ENCODE measurements at places on chromosomes 16 and 17.

- DNase-seq = no peak
Measured at GRCh38 chr17:81202318-81202717, 20.4 kb downstream of the CEP131 start.

- DNase-seq = no peak
Measured at GRCh38 chr17:74865504-74866197, 6.0 kb upstream of the GRIN2C start.

DNA sequence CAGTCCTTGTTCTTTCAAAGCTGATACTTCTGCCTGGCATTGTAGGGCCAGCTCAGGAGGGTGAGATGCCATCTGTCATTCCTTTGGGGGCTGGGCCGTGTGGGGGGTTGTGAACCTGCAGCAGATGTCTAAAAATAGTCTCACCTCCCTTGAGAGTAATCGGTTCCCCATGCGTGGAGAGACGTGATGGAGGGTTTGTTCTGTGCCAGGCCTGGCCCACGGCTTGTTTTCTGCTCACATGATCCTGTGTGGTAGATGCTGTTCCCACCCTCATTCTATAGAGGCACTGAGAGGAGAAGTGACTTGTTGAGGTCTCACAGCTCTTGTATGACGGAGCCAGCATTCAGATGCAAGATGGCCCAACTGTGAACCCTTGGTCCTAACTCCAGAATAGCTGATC, 4.6 kb downstream of the IRF8 start:
- no peak for DNase-seq

- DNase-seq = no peak
Measured at GRCh38 chr16:82882226-82882625, 255.5 kb downstream of the CDH13 start.

GRCh38 chr17:35560703-35561102, at the start of gene SLFN14:
Gene SLFN14, minus strand, starts transcription at chr17:35560819. Its CDS starts 2,757 bp downstream, at chr17:35558062.
- DNase-seq = no peak

- peak; percentile 91 for DNase-seq
Measured at GRCh38 chr17:63406689-63407330, 39.3 kb downstream of the CYB561 start.

DNA sequence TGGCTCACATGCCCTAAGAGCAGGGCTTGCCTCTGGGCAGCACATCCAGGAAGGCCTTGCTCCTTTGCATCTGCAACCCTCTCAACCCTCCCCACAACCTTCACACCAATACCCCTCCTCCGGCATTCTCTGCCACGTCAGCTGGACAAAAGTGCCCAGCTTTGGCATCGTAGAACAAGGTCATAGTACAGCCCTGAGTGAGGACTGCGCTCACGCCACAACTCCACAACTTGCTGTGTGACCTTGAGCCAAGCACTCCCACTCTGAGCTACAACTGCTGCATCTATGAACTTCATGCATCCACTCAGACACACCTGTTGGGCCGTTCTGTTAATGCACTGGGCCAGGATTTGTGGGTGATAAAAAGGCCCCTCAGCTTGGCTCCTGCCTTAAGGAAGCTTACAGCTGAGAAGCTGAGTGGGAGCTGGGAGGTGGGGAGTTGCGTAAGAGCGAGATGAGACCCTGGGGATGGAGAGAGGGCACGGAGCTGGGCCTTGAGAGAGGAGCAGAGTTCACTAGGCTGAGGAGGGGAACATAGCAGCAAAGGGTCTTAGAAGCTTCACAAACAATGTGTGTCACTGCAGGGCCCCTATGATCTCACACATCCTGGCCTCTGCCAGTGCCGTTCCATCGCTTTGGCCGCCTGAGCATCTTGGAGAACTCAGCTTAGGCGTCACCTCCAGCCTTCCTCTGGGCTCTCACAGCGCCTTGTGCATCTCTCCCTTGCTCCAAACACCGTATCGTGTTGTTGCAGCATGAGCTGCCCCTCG, 8.6 kb upstream of the MRC2 start:
- no peak for DNase-seq

GRCh38 chr16:83300326-83300725, 507.5 kb upstream of the HSBP1 start:
- DNase-seq = no peak

- DNase-seq = no peak
Measured at GRCh38 chr17:57105591-57105990, 20.5 kb downstream of the AKAP1 start.

DNA sequence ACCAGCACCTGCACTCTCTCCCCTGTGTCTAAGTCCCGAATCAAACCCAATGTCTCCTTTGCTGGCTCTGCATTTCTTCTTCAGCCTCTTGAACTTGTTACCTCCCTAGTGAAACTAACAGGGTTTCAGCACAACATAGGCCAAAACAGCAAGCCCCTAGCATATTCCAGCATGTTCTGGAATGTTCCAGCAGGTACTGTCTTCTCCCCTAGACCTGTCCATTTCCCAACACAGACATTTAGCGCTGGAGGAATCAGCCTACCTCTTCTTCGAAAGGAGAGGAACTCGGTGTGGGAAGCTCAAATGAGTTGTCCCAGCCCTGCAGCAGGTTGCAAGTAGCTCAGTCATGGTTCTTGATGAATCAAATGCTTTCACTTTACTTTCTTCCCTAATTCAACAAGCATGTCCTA, 47.1 kb downstream of the LITAF start:
- no peak for DNase-seq

DNA sequence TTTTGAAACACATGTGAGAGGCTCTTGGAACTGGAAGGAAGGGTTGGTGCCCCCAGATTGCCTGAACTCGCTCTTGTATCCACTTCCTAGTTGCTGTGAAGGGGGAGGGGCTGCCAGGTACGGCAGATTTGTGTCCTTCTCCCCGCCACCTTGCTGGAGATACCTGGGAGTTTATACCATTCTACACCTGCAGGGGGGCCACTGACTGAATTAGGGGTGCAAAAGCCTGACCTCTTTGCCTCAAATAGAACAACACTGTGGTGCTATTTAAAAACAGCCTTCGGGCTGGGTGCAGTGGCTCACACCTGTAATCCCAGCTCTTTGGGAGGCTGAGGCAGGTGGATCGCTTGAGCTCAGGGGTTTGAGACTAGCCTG, 35.1 kb upstream of the IL34 start:
- DNase-seq = no peak

GRCh38 chr17:80152081-80152702, 5.3 kb upstream of the EIF4A3 start:
- no peak for DNase-seq

- DNase-seq = no peak
Measured at GRCh38 chr16:71700831-71701230, 23.7 kb downstream of the PHLPP2 start.

DNA sequence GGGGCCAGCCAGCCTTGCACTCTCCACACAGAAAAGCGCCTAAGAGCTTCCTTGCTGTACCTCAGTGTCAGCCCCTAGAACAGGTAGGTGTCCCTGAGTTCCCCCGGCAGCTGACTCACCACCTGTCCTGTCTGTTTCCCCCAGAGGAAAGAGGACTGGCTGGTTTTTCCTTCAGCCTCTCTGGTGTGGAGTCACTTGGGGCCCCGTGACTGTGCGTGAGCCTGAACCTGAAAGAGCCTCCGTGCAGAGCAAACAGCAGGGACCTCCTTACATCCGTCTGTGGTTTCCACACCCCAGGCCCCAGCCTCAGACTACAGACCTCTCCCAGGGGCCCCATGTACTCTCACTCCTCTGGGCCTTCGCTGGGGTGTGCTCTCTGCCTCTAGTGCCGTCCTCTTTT, 87.8 kb downstream of the GNAO1 start:
- DNase-seq = no peak

DNA sequence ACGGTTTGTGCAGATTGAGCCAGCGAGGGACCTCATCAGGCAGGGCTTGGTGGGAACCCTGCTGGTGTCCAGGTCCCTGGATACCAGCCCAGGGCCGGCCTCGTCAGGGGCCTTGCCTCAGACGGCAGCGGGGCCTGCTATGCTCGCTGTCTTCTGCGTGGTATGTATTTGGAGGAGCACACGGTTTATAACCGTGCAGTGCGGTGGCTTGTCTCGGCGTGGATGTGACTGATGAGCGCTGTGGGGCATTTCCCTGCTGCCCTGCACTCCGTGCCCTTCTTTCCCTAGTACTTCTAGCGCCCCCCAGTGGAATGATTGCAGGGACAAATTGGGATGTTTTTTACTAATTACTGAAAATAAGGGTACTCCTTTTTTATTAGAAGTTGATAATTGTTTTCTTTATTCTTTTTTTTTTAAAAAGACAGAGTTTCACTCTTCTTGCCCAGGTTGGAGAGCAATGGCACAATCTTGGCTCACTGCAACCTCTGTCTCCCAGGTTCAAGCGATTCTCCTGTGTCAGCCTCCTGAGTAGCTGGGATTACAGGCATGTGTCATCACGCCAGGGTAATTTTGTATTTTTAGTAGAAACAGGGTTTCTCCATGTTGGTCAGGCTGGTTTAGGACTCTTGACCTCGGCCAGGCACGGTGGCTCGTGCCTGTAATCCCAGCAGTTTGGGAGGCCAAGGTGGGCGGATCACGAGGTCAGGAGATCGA, 15.3 kb downstream of the TBCD start:
- peak; percentile 67 for DNase-seq

GRCh38 chr16:50673496-50674275, 7.4 kb downstream of the SNX20 start:
- no peak for DNase-seq

GRCh38 chr17:6651919-6652452, 424 bp downstream of the C17orf100 start:
- DNase-seq = peak; percentile 60

GRCh38 chr16:57711346-57711745, 16.7 kb downstream of the DRC7 start:
- DNase-seq = no peak

- DNase-seq = no peak
Measured at GRCh38 chr16:4679156-4679849, 14.1 kb upstream of the NUDT16L1 start.

GRCh38 chr17:62601471-62601870, 26.0 kb upstream of the MRC2 start:
- peak; percentile 53 for DNase-seq

GRCh38 chr16:74922150-74923138, 62.5 kb downstream of the WDR59 start:
- no peak for DNase-seq

DNA sequence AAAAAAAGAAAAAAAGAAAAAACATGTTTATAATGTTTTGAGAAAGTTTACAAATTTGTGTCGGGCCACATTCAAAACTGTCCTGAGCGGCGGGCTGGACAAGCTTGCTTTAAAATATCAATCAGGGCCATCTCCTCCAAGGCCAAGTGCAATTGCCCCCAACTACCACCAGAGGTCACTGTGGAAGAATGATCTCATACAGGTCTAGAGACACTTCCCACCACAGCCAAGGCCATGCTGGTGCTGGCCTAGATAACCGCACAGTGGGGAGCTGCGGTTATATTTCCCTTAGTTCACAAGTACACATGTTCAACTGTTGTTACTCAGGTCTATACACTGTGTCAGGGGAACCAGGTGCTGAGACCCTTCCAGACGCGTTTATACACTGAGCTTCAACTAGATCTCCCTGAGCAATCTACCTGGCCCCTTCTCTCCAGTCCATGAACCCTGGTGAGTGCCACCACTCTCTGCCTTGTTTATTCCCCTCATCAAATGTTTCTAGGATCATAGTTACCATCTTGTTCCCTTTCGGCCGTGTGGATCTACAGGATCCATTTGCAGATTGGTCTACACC, 83.8 kb upstream of the CCL2 start:
- DNase-seq = peak; percentile 65

- DNase-seq = peak; percentile 15
Measured at GRCh38 chr16:8760021-8760420, 37.4 kb downstream of the TMEM186 start.

GRCh38 chr17:77856551-77857305, 101.8 kb upstream of the TNRC6C start:
- DNase-seq = no peak

DNA sequence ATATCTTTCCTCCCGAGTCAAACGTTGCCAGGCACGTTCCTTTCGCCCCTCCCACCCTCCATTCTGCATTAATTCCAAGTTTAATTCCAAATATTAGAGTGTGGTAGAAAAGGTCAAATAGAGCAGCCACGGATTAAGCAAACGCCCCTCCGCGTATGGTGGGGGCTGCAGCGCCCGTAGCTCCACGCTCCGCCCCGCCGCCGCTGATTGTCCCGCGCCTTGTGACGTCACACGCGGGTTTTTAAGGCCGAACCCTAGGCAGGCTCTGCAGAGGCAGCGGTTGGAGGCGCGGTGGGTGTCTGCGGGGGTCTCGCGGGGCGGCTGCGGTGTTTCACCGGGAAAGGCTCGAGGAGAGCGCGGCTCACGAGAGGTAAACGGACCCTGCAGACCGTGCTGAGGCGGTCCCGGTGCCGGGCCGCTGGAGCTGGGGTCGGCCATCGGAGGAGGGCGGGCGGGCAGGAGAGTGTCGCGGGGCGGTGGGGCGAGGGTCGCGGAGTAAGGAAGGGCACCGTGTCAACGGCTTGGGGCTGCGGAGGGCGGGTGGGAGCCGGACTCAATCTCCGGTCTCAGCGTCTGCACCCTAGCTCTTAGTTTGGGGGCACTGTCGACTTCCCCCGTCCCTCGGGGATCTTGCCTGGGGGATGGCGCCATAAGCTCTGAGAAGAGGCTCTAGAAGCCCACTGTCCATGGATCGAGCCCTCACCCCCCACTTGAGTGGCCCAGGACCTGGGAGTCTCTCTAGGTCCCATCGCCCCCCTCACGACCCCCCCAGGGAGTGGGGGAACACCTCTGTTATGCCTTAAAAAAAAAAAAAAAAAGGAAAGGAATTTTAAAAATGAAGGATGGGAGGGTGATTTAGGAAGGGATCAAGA, at the start of gene ARL4D:
TSS of gene ARL4D (plus strand) at position 270 of the 872 bp plus-strand sequence. CDS start 740 bp downstream, outside the sequence.
- DNase-seq = peak; percentile 94

DNA sequence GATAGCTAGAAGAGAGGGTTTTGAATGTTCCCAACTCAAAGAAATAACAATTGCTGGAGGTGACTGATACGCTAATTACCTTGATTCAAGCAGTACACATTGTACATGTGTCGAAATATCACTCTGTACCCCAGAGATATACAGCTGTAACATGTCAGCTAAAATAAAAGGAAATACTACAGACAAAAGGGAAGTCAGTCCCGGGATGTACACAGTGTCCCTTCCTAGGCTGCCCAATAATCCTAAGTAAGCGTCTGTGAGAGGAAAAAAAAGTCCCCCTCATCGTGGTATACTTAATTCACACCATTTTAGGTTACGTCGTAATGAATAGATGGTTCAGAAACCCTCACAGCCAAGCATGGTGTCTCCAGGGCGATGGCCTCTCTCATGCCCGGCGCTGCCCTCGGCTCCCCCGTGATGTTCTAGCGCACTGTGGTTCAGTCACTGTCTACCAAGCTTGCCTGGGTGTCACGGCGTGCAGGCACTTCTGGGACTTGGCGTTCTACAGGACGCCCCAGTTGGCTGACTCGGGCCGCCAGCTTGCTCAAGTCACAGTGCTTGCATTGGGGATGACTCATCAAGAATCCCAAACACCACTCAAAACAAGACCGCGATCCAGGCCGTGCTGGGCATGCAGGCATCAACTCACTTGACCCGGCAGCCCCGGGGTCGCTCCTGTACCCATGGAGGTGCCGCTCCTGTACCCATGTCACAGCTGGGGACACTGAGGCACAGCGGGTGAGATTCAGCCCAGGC, 27.6 kb downstream of the CCDC40 start:
- peak; percentile 83 for DNase-seq

- DNase-seq = no peak
Measured at GRCh38 chr17:79619196-79619595, 8.3 kb upstream of the RBFOX3 start.
